ENCODE measurements at places on chromosomes 1 and 21. TPM values are rescaled to one million over a fixed set of nuclear protein-coding genes. Genes with fewer than 3 reads are reported as not detected.

Gene GLIS1
- total RNA-seq: 3.8 TPM

Gene SLFNL1
- total RNA-seq: 23.4 TPM

Gene TNFRSF9
- 0.06 TPM for total RNA-seq

Gene KCNJ9
- 0.55 TPM for total RNA-seq

Gene CHRM3
- total RNA-seq: 6.5 TPM

Gene CD53
- total RNA-seq: 2.0 TPM

Gene FGR
- total RNA-seq: 10.0 TPM

Gene MROH9
- 2.8 TPM for total RNA-seq

Gene NBPF20
- total RNA-seq: 6.9 TPM

GRCh38 chr21:35488946-35489345 is 439.8 kb upstream of the RUNX1 start:
- DNase-seq: no peak

GRCh38 chr21:40386294-40386911 is 460.6 kb downstream of the DSCAM start:
- DNase-seq: peak; percentile 77

- DNase-seq: no peak
Observed at GRCh38 chr1:111281411-111281810, 9.2 kb upstream of the CHIA start.

DNA sequence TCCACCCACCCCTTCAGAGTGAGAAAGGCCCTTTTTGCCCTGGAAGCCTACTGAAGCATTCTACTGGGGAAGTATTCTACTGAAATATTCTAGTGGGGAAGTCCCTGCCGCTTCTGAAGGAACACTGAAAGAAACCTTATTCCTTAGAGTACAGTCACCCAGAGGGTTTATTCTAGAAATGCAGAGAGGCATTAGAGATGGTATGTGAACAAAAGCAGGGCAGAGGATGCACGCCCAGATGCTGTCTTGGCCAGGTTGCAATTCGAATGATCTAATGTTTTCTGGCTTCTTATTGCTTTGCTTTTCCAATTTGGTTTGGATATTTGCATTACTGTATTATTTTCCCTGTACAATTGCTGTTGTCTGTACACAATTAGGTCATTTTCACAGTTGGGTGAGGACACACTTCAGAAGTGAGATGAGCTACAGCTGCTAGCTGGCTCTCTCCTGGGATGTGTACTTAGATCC is 37.1 kb downstream of the CCN1 start:
- DNase-seq: no peak

GRCh38 chr1:111989531-111990025 is at the start of gene KCND3:
TSS of gene KCND3 (minus strand) at chr1:111989668.
- peak; percentile 41 for DNase-seq

DNA sequence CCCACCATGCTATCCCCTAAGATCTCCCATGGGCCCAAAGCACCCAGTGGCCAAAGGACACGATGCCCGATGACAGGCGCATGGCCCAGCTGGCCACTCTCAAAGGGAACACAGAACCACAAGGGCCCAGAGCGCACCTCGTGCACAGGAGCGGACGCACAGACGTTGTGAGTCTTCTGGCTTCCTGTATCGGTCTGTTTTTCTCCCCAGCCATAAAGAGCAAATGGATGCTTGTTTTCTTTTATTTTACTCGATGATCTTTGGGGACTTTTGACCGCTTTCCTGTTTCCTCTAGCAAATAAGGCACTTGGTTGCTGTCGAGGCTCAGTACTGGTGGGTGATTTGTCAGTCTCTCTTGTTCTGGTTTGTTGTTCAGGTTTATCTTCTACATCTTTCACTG is 16.2 kb downstream of the CCSAP start:
- no peak for DNase-seq

DNA sequence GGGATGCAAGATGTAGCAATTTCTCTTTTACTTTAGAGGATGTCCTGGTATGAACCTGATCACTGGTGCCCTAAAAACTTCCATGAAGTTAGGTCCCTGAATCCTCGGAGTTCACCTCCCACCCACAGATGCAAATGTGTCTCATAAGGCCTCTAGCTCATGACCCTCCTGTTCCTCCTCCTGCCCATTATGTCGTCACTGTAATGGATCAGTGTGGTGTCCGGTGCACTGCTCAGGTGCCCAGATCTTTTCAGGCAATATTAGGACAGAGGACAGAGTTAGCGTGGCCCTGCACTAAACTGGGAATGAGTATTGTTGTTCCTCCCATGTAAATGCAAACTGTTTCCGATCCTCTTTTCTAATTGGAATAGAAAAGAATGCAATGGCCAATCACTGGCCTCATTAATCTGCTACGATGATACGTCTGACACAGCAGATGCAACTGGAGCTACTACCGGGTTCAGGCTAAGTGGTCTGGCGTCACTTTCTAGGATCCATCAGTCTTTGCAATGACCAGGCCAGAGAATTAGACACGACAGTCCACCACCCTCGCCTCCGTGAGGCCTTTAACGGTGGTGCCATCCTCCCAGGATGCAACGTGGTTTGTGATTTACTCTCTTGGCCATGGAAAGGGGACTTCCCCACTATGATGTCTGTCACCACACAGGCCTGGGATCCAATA is 3.4 kb upstream of the COL6A2 start:
- DNase-seq: no peak

DNA sequence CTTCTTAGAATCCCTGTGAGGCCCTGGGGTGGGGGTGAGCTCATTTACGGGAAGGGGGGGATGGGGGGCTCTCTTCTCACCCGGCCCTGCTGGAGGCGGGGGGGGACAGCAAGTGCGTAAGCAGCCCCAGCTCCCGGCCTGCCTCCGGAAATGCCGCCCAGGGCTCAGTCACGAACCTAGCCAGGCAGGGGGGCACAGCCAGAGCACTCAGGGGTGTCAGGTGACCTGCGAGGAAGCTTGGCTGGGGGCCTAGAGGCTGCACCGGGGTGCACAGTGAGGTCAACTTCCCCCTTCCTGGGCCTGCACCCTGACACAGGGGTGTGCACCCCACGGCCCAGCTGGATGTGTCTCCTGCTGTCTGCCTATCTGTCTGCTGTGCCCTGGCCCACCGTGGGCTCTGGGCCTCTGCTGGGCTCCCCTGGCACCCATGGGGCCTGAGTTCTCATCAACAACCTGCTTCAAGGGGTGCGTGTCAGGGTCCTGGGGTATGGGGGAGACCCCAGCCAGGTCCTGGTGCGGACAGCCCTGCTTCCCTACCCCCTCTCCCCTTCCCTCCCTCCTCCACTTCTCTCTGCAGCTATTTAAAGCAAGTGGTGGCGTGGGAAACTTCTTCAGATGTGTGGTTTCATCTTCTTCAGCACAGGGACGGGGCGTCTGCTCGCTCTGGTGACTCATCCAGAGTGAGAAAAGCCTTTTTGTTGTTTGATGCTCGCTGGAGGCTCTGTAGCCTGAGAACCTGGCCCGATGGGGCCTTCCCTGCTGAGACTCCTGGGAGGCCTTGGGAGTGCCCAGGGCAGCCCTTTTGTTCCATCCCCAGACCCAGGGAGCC is 92.5 kb upstream of the RUNX3 start:
- peak; percentile 42 for DNase-seq

- peak; percentile 22 for DNase-seq
Observed at GRCh38 chr1:68347415-68347814, 102.3 kb downstream of the RPE65 start.

GRCh38 chr1:47624531-47624930 is 186.7 kb downstream of the FOXD2 start:
- no peak for DNase-seq

GRCh38 chr1:13893409-13893821 is 193.4 kb downstream of the PRDM2 start:
- DNase-seq: no peak

GRCh38 chr1:108692724-108693655 is 880 bp downstream of the PRPF38B start:
- peak; percentile 73 for DNase-seq

GRCh38 chr1:211013346-211014240 is 120.4 kb downstream of the KCNH1 start:
- DNase-seq: no peak

DNA sequence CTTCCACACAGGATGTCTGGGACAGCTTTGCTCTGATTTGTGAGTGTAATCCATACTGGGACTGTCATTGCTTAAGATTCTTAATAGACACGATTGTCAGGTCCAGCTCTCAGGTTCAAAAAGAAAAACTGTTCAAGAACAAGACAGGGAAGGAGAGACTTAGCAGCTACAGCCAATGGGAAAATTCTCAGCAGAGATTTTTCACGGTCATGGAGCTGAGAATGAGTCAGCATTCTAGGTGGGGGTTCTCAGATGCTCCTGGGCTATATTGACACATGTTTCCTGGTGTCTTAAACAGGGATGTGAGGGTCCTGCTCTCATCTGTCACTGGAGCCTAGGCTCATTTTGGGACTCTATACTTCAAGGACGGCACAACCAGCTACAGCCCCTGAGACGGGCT is 318.3 kb downstream of the RRAGC start:
- no peak for DNase-seq

GRCh38 chr21:32412162-32413014 is at the start of gene EVA1C:
TSS of gene EVA1C (plus strand) at chr21:32412706. CDS start at chr21:32412854, 148 bp downstream.
- DNase-seq: peak; percentile 60

DNA sequence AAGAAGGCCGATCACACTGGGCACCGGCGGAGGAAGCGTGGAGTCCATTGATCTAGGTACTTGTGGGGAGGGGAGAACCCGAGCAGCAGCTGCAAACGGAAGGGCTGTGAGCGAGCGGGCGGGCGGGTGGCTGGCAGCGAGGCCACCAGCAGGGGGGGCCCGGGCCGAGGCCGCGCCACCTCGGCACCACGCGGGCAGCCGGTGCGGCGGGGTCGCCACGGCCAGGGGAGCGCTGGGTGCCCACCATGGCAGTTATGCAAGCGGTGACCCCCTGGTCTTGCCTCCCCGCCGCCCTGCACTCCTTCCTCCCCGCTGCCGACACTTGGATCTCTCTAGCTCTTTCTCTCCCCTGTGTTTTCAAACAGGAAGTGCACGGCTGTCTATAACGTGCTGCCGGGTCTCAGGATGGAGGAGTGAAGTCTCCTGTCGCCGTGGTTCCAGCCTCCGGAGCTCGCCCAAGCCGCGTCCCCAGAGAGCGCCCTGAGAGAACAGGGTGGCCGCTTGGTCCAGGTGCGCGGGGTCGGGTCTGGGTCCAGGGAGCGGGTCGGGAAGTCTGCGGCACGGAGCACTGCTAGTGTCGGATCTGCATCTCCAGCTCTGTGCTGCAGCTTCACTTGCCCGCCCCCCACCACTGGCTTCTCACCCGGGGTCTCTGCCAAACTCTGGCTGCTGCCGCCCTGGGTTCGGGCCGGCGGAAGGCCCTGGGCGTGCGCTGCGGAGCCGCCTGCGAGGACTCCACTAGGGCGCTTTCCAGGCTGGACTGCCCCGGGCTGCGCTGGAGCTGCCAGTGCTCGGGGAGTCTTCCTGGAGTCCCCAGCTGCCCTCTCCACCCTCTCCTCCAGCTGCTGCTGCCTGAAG is 22.7 kb downstream of the LRRC8D start:
- peak; percentile 80 for DNase-seq

DNA sequence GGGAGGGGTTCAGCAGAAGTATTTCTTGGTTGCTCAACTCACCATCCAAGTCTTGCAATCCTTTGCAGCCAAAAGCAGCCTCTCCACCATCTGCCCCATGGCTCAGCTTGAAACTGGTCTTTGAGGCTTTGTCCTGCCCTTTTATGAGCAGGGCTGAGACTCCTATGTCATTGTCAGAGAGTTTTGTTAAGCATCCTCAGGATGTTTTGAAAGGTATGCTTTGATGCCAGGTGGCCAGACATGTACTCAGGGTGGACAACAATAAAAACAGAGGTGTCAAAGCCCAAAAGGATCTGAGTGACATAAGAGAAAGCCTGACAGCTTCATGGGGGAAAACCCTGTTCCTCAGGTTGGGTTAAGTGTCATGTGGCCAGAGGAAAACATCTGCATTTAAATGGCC is 310.5 kb downstream of the PRDM2 start:
- no peak for DNase-seq

- DNase-seq: no peak
Observed at GRCh38 chr1:92879316-92879968, 47.6 kb downstream of the RPL5 start.

- no peak for DNase-seq
Observed at GRCh38 chr1:174995121-174995520, 4.6 kb upstream of the CACYBP start.

DNA sequence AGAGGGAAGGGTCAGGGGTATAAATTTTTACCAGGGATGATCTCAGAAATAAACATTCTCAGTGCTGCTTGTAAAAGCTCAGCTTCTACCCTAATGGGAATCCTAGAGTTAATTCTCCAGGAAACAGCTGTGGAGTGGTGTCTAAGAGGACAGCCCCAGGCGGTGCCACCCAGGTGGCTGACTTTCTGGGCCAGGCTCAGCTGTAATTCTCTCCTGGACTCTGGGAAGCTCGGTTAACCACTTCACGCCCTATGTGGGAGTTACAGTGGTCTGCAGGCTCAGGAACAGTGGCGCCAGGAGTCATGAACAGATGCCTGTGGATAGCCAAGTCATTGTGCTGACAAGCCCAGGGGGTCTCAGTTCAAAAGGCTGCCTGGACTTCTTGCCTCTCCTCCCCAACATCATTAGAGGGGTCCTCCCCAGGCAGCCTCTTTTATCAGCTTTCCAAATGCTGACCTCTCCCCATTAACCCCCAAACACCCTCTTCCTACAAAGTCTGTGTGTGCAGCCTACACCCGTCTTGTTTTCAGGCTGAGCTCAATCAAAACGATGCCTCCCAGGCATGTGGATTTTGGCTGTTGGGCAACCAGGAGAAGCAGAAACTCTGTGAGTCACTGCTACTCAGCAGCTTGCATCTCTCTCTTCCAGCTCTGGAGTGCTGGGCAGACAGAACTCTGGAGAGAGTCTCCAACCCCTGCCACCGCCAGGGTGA is 1.2 kb downstream of the HHIPL2 start:
- no peak for DNase-seq

DNA sequence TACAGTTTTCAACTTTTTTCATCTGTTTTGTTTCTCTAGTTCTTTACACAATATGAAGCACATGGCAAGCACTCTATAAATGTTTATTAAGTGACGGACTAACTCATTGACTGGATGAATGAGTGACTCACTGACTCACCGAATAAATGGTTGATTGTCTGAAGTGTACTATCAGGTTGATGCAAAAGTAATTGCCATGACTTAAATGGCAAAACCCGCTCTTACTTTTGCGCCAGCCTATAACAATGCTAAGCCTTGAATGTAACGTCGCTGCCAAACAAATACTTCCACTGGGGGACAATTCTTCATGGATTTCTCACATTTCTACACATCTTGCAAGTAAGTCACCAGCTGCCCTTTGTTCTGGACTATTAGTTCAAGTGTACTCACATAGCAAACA is 109.0 kb upstream of the KCTD3 start:
- DNase-seq: no peak

GRCh38 chr1:30450148-30450817 is 273.1 kb downstream of the MATN1 start:
- DNase-seq: no peak

- no peak for DNase-seq
Observed at GRCh38 chr21:32182449-32182848, 96.4 kb downstream of the MIS18A start.

- DNase-seq: no peak
Observed at GRCh38 chr1:60280256-60280655, 206.7 kb upstream of the C1orf87 start.

GRCh38 chr1:192167911-192168700 is 9.8 kb downstream of the RGS18 start:
- DNase-seq: no peak

Data from testis (tissue), 5 donors.